ENCODE measurements at places on chromosomes 2 and 18.

DNA sequence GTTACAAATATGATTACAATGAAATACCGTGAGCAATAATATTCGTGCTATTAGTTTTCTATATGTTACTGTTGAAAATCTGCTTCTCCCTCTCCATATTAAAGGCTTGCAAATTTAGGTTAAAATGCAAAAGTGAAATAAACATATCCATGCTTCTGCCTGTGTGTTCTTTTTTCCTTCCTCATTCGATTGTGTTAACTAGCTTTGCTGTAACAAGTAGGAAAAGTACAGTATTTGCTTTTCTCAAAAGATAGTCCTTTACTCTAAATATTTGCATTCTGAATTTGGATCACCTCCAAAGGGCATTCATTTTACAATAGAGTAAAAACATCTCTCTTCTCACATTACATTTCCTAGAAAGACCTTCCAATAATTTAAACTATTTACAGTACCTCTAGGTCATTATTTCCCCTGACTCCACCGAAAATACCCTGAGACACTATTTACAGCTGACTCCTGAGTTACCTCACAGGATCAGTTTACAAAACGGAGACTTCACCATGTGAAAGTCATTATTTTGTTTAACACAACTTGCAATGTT lies 835.0 kb upstream of the FANCL start:
- DNase-seq, result no peak

GRCh38 chr2:143392358-143392757 lies 263.1 kb downstream of the ARHGAP15 start:
- no peak for DNase-seq

DNA sequence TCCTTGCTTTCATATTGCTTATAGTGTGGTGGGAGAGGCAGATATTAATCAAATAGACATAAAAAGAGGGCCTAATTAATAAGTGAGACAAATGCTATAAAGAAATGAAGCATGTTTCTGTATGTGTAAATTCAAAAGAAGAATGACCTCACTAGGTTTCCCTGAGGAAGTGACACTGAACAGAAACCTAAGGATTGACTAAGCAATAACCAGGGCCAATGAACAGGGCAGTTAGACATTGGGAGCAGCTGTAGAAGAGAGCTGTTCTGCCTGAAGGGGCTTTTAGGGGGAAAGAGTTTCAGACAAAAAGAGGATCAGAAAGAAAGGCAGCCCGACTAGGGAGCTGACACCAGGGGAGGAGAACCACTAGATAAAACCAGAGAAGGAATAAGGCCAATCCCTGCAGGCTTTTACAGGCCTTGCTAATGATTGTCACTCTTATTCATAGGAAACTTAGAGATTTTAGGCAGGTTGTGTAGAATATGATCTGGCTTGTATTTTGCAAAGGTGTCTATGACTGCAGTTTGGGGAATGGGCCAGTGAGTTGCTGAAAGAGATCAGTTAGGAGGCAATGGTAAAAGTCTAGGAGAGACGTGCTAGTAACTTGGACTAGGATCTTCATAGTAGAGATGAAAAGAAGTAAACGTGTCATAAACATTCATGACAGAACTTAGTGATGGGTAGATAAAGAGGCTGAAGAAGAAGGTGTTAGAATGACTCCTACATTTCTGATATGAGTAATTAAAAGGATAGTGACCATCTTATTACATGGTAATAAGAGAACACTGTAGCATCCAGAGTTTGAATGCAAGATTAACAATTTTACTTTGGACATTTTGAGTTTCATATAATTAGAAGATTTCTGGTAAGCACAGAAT lies 26.8 kb upstream of the NABP1 start:
- no peak for DNase-seq

- DNase-seq, result peak; percentile 19
Measured at GRCh38 chr2:102155703-102156515, 13.4 kb downstream of the IL1R1 start.

GRCh38 chr2:177281400-177282180 lies 17.1 kb upstream of the NFE2L2 start:
- no peak for DNase-seq

- DNase-seq, result no peak
Measured at GRCh38 chr2:185316383-185316782, 422.2 kb upstream of the FSIP2 start.

- DNase-seq, result no peak
Measured at GRCh38 chr2:85795331-85796045, 41.7 kb downstream of the ATOH8 start.

- DNase-seq, result no peak
Measured at GRCh38 chr2:218079943-218080913, 11.2 kb downstream of the RUFY4 start.

DNA sequence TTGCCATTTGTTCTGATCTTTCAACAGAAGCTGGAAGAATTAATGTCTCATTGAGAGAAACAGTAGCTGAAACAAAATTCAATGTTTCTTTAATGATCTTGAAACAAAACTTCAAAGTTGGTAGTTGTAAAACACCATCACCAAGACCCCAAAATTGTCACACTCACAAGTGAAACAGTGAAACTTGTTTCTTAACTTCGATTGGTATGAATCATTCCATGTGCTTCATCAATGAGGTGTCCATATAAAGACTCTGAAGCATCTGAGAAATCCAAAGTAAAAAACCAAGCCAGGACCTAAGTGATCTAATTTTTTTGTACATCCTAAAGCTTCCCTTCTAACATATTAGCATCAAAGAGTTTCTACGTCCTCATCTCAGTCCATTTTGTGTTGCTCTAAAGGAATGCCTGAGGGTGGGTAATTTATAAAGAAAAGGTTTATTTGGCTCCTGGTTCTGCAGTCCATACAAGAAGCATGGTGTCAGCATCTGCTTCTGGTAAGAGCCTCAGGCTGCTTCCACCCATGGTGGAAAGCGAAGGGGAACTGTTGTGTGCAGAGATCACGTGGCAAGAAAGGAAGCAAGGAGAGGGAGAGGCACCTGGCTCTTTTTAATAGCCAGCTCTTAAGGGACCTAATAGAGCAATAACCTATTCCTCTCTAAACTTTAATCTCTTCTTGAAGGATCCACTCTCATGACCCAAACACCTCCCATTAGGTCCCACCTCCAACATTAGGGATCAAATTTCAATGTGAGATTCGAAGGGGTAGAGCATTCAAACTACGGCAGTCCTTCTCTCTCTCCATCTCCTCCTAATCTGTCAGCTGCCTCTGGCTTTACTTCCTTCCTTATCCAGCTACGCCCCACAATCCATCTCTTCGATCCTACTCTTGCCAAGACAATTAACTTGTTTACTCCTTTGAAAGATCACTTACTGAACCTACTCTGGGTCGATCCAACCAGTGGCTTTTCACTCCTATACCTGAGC lies 20.7 kb upstream of the TLK1 start:
- DNase-seq, result no peak

GRCh38 chr2:236341067-236341466 lies 76.9 kb upstream of the ASB18 start:
- no peak for DNase-seq

DNA sequence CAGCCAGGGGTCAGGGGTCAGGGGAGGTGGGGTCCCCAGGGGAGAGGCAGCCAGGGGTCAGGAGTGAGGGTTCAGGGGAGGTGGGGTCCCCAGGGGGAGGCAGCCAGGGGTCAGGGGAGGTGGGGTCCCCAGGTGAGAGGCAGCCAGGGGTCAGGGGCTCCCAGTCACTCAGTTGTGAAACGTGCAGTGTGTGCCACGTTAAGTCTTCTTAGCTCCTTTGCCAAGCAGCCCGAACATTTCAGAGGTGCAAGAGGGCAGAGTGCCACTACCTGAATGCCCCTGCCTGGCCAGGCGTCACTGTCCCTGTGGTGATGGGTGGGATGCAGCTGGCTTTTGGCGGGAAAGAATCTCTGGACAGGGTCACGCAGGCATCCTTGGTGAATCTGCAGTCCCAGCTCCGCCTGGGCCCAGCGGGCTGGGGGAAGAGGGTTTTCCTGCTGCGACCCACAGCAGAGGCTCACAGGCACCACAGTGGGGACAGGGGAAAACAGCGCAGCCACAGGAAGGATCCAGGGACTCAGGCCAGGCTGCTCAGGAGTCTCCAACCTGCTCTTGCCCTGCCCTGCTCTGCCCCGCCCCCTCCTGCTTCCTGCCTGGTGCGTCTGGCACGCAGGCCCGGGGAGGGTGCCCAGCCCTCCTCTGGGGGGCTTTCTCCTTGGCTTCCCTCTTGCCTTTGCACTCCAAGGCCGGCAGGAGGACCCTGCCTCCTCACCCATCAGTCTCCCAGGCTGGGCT lies 188.3 kb downstream of the TWIST2 start:
- no peak for DNase-seq

DNA sequence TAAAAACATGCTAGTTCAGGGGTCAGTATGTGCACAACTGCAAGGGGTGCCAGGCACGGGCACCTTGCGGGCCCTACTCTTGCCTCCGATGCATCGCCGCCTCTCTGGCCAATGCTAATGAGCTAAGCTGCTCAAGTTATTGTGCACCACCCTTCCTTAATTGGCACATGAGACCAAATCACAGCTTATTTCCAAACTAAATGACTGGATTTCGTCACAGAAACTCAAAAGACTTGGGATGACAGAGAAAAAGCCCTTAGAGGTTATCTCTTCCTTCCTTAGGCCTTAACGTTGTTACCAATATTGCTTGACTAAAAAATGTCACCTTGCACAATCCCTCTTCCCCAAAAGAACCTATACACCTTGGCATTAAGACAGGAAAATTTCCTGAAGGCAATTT lies 7.7 kb downstream of the RNF149 start:
- no peak for DNase-seq

GRCh38 chr2:195408196-195408595 lies 248.8 kb upstream of the SLC39A10 start:
- DNase-seq, result no peak

DNA sequence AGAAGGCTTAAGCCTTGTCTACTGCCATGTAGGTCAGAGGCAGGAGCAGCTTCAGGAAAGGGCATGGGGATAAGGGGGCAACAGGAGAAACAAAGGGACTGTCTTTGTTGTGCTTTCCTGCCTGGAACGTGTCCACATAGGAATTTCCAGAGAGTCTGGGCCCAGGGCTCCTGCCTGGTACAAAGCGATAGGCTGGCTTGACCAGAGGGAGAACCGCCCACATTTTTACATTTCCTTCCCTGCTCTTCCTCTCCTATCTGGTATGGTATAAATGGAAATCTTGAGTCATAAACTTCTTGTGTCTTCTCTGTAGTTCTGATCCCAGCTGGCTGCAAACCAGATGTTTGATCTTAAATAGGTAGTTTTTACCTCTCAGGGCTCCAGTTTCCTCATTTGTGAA lies 414.8 kb downstream of the HRH4 start:
- DNase-seq, result no peak

GRCh38 chr18:46917803-46918600 lies 600 bp downstream of the KATNAL2 start:
- peak; percentile 46 for DNase-seq

DNA sequence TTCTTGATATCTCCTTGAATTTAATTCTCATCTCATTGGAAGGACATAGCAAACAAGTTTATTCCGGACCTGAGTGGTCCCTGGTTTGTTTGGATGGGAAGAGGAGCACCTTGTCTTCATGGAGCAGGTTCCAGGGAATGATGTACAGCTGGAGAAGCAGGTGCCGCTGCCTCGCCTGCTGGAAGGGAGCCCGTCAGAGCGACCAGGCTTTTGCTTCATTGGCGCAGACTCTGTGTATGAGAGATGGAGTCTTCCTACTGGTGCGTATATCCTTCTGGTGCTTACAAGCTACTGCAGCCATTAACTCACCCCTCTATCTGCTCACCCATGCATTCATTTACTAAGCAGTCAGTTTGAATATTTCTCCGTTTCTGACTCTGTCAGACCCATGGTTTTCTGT lies 11.6 kb upstream of the ALLC start:
- DNase-seq, result no peak
